ENCODE measurements at places on chromosomes 2 and 18.

DNA sequence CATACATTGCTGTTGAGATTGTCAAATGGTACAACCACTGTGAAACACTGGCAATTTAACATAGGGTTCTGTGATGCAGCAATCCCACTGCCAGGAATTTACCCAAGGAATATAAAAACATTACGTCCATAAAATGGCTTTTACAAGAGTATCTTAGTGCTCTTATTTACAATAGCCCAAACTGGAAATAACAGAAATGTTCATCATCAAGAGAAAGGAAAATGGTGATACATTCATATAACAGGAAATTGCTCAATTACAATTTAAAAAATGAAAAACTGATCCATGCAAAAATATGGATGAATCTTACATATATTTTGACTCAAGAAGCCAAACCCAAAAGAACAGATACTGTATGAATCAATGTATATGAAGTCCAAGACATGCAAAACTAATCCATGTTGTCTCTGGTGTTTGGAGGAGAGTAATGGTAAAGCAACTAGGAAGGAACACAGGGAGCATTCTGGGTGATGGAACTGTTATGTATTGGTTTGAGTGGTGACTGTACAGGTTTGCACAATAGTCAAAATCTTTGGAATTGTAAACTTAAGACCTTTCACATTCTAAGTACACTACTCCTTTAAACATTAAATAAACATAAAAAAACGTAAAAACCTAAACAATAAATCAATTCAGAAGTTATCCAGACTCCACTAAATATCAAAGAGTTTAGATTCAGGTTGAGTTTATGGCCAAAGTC lies 104.8 kb upstream of the WDR75 start:
- no peak for DNase-seq

DNA sequence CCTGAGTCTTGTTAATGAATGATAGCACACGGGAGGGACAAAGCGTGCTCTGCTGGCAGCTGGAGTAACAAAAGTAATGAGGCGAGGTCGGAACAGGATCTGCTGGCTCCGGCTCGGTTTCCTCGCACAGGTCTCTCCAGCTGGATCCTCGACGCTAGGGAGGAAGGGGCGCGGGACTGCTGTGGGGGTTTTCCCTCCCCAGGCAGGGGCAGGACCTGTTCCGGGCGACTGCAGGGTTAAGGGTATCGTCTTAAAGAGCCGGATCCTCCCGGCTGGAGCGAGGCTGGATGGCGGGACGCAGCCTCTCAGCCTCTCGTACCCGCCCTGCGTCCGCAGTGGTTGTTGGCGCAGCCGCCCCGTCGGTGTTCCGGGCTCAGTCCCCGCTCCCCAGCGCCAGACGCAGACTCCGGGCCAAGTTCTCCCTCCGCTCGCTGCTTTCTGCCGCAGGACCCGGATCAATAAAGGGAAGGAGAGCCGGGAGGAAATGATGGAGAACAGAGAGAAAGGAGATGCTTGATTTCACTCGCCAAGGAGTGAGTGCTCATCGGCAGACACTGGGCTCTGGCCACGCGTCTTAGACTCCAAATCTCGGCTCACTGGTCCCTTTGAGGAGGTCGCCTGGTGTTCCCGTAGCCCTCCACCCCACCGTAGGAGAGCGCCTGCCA lies 1.1 kb upstream of the LIPG start:
- DNase-seq = no peak

GRCh38 chr2:199983534-199983933 lies 28.2 kb downstream of the MAIP1 start:
- no peak for DNase-seq

DNA sequence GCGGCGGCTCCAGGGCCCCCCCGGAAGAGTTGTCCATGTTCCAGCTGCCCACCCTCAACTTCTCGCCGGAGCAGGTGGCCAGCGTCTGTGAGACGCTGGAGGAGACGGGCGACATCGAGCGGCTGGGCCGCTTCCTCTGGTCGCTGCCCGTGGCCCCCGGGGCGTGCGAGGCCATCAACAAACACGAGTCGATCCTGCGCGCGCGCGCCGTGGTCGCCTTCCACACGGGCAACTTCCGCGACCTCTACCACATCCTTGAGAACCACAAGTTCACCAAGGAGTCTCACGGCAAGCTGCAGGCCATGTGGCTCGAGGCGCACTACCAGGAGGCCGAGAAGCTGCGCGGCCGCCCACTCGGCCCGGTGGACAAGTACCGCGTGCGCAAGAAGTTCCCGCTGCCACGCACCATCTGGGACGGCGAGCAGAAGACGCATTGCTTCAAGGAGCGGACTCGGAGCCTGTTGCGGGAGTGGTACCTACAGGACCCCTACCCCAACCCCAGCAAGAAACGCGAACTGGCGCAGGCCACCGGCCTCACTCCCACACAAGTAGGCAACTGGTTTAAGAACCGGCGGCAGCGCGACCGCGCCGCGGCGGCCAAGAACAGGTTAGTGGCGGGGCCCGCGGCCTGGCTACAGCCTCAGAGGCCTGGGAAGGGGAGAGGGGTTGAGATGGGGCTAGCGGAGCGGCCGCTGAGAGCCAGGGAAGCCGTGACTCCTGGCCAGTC lies 965 bp downstream of the SIX3 start:
- DNase-seq = no peak

GRCh38 chr2:105786231-105787230 lies 41.8 kb downstream of the NCK2 start:
- no peak for DNase-seq

DNA sequence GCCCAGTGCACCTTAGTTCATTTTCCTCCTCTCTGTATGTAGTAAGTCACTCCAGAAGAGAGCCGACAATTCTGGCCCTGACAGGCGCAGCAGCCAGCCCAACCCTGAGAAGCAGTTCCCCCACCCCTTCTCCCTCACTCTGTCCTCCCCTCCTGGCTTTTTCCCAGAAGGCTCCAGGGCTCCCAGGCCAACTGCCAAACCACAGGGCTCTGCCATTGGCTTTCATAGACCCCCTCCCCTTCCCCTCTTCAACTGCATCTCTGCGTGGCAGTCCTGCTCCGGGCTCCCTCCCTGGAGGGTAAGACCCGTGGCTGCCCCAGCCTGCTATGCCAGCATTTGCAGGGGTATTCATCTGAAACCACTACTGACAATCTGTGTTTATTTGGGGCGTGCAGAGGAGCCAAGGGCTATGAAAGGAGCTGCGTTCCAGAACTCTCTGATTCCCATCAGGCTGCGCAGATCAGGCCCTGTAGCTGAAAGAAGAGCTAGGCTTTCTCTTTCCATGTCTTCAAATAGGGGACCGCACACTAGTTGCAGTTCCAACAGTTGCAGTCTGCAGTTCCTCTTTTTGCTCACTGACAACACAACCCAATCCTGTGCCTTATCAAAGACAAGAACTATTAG lies 388.6 kb upstream of the TNP1 start:
- peak; percentile 61 for DNase-seq

GRCh38 chr2:127645395-127646291 lies at the start of gene GPR17:
Gene GPR17, plus strand, starts transcription at chr2:127646153. Its CDS starts 4,583 bp downstream, at chr2:127650736.
- peak; percentile 57 for DNase-seq

- DNase-seq = no peak
Observed at GRCh38 chr2:37230581-37230980, 815 bp downstream of the CEBPZ start.

DNA sequence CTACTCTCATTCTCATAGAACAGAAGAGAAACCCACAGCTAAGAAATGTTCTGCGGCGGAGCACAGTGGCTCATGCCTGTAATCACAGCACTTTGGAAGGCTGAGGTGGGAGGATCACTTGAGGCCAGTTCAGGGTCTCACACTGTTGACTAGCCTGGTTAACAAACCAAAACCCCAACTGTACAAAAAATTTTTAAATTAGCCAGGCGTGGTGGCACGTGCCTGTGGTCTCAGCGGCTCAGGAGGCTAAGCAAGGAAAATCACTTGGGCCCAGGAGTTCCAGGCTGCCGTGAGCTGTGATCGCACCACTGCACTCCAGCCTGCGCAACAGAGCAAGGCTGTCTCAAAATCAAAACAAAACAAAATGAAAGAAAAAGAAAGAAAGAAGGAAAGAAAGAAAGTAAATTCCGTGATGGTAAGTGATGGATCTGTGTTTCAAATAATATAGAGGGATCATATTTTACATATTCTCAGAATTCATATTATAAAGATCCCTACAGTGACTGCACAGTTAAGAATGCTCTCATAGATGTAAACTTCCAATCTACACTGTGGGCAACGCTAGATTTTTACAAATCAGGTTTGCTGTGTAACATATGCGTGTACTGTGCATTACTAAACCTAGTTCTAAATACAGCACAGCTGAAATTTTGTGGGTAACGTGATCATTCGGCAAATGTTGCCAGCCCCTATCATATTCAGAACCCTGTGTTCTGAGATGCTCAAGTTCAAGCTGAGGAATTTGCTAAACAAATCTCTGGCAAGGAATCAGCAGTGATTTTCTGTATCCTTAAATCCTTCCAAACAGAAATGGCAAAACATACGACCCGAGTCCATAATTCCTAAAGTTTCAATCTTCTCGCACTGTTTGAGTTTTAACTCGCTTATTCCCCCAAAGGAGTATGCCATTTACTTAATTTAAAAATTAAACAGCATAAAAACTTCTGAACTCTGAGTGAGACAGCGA lies 1.2 kb upstream of the RAB12 start:
- no peak for DNase-seq

DNA sequence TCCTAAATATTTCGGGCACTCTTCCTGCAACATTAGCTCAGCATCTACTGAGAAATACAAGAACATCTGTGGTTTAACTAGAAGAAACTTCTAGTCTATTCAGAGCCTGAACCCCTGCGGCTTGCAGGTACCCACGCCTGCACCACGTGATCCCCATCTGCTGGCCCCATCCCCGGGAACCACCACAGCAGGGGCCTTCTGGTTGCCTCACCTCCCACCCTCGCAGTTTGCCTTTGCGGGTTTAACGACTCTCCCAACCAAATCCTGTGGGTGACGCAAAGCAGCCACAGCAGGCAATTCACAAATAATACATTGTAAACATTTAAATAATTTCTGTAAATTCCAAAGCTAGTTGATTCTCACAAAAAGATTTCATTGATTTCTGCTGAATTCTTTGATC lies 90.2 kb upstream of the TMEM18 start:
- DNase-seq = no peak

DNA sequence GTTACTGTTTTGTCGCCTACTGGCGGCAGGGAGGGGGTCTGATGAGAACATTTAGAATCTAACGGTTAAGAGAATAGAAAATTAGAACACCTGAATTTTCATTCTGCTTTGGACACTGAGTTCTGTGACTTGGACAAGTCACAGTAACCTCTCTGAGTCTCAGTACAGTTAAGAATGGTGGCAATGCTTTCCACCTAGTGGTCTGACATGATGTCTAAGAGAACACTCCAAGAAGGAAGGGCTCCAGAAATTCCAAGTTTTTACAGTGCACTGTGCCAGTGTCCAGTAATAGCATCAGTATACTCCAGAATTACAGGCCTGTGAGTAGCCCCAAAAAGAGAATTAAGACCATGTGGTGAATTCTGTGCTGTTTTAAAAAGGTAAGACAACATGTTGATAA lies 174.1 kb upstream of the ZFP36L2 start:
- no peak for DNase-seq

DNA sequence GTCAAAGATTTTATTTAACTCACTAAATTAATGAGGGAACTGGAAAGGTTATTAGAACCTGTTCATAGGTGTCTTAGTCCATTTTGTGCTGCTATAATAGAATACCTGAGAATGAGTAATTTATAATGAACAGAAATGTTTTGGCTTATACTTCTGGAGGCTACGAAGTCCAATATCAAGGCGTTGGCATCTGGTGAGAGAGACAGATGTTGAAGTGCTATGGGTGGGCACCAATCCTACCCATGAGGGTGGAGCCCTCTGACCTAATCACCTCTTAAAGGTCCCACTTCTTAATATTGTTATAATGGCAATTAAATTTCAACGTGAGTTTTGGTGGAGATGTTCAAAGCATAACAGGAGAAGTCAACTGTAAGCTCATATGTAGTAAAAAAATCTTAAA lies 5.1 kb downstream of the RPIA start:
- DNase-seq = no peak

DNA sequence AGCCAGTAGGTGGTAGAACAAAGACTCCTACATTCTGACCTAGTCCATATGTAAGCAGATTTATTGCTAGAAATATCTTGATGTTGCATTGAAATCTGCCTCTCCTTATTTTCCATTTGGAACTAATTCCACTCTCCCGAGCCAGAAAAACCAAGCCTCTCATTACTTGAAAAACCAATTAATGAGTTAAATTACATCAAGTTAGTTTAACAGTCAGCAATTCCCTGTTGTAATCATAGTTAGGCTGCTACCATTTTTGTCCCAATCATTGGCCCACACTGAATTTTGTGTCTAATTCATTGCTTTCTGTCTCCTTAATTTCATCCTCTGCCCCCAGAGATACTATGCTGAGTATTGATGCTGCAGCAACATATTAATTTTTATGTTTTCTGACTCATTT lies 168.3 kb upstream of the TNP1 start:
- no peak for DNase-seq

Measured in substantia nigra (tissue), 51 donors.